Stimulated activated CD8-positive, alpha-beta memory T cell treated with anti-CD3 and anti-CD28 coated beads, Interleukin-15, amount 100 ng/mL, for 4 hours (primary cell): ENCODE measurements at places on chromosomes 11 and 22.
A peak's percentile ranks its signal among the peaks of the same experiment; 100 is the strongest.

GRCh38 chr22:27991586-27992293 lies 72.7 kb upstream of the PITPNB start:
- DNase-seq = no peak

DNA sequence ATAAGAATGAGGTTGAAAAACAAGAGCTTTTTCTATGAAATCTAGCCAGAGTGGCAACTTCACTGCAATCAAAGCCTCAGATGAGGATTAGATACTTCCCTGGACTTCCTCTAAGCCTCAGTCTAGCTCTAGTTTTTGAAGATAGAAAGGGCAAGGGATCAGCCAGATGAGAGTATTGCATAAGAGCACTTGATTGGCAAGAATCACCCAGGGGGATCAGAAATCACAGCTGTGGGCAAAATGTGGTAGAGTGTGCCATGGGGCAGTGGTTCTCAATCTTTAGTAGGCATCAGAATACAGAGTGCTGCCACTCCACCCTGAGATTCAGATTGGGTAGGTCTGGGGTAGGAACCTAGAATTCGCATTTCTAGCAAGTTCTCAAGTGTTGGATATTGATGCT lies 82.4 kb downstream of the EXT2 start:
- DNase-seq = no peak

GRCh38 chr11:73197348-73197747 lies 20.7 kb upstream of the P2RY2 start:
- DNase-seq = no peak

DNA sequence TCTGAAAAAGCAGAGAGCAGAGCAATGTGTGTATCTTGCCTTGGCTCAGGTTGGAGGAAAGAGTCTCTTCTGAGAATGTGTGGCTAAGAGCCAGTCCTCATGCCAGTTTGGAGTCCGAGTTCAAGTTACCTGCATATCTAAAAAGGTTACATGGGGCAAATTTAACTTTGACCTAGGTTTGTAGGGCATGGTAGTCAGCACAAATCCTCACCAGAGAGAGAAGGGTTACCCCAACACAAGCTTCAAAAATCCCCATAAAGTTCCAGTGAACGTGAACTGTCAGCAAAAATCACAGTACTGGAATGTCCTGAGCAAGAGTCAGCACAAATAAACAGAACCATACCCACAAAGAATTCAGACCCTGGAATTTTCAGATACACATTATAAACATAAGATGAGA lies 13.8 kb downstream of the SDHD start:
- DNase-seq = no peak

- no peak for DNase-seq
Observed at GRCh38 chr11:10651656-10652361, 41.7 kb downstream of the IRAG1 start.

- no peak for DNase-seq
Observed at GRCh38 chr11:42054351-42054900, 595.0 kb upstream of the LRRC4C start.

GRCh38 chr11:124479561-124479960 lies 34.1 kb upstream of the OR8B8 start:
- no peak for DNase-seq

DNA sequence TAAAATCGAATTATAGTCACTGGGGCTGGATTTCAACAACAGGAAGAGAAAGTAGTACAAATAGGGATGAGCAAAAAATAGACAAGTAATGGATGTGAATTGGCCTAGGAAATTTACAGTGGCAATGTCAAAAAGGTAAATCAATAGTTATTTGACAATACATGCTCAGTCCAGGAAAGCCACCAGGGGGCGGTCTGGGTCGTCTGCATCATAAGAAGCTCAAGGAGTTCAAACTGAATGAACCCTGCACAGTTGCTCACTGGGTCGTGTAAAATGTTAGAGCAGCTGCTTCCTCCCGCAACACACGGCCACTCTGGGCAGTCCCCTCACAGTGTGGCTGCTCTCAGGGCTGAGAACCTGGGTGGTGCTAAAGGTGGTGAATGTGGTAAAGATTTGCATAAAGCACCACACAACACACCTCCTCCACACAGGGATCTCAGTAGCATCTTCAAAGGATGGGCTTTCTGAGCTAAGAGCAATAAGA lies 85.9 kb downstream of the ZNF280B start:
- peak; percentile 14 for DNase-seq

DNA sequence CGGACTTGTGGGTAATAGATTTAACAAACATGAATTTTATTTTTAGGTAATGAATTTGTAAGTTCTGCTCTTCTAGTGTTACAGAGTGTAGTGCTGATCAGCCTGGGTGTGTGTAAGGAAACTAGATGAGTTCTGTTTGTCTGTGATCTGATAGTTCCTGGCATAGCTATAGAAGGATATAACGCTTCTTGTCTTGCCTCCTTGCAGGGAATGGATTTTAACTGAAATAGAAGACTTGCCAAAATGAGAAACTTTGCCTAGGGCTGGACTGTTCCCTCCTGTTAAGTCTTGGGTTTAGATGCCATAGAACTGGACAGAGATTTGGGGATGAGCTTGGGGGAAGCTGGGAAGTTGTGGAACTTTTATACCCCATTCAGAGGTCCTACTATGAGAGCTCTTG lies 11.6 kb downstream of the CCDC81 start:
- DNase-seq = no peak

DNA sequence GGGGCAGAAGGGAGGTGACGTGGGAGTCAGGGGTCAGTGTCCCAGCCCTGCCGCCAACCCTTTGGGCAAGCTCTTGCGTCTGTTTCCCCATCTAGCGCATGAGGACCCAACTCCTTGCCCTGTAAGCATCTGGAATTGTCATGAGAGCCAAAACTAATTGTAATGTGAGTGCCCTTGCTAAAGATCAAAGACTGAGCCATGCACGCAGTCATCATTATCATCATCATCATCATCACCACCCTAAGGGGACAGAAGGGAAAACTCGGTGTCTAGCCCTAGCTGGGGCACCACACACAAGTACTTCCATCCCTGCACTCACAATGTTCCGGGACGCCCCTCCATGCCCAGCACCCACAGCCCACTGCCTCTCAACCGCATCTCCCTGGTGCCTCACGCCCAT lies 2.5 kb downstream of the LIF start:
- no peak for DNase-seq

GRCh38 chr11:65918211-65919140 lies at the start of gene C11orf68:
TSS of gene C11orf68 (minus strand) at chr11:65919062. CDS start at chr11:65919031, 31 bp downstream.
- no peak for DNase-seq

DNA sequence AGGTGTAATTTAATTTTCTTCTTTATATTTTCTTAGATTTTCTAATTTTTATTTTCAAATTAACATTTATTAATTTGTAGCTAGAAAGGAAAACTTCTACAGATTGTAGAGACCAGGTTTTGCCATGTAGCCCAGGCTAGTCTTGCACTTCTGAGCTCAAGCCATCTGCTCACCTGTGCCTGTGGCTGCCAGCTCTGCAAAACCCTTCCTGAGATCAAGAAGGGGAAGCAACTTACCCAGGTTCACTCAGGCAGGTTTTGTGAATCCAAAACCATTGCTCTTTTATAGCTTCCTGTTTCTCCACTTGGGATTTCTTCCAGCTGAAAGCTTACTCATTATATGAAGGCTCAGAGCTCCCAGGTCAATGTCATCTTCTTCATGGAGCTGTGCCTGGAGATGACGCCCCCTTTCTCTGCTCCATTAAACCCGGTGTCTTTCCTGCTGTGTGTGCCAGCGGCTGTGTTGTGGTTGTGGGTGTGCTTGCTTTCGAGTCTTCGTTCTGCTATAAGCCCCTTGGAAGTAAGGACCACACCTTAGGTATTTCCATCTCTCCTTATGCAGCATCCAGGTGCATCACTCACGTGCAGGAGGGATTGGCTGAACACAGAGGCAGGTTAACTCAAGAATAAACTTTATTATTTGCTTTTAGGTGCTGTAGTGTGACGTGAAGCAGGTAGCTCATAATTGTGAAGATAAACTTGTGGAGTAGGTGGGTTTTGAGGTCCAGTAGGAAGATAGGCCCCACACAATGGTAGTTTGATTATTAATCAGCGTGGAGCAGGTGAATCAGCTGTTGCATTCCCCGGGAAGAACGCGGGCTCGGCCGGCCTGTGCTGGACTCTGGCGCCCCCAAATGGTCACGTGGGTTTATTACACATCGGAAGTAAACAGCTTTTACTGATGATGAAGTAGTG lies 42.2 kb upstream of the INCENP start:
- DNase-seq = peak; percentile 45

DNA sequence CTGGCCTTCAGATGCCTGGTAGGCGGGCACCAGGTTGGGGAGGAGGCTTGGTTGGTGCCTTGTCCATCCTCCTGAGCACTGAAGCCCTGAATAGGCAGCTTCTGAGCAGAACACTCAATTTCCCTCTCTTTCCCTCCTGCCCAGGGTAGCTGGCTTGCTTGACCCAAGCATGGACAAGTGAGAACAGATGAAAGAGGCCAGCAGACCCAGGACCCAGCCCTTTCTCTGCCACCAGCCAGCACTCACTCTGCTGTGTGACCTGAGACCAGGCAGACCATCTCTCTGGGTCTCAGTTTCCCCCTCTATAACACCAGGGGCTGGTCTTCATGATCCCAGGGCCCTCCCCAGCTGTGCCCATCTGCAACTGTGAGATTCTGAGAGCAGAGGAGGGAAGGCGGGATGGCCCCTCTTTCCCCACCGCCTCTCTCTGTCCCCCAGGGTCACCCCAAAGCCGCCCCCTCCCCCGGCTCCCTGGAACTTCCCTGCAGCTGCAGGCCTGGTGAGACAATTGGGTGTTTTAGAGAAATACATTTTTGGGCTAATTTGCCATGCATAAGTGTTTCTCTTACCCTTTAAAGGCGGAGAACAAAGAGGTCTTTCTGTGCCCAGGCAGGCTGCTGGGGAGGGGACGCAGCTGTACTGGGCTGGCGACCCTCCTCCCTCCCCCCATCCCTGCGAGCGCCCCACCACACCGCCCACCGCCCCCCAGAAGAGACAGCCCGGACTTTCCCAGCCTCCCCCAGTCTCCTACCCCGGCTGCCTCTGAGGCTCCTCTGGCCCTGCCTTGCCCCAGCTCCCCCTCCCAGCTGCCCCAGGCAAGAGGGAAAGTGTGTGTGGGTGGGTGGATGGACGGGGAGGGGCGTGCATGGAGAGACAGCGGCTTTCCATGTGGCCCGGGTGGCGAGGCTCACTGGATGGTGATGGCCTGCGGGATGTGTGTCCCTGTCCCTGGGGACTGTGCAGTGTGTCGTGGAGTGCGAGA lies 30.8 kb upstream of the PICK1 start:
- DNase-seq = no peak

- DNase-seq = no peak
Observed at GRCh38 chr22:20532256-20532993, 25.0 kb downstream of the MED15 start.

- no peak for DNase-seq
Observed at GRCh38 chr11:6587360-6587953, 16.0 kb downstream of the RRP8 start.

- no peak for DNase-seq
Observed at GRCh38 chr11:84165139-84165538, 879.0 kb upstream of the CCDC90B start.

GRCh38 chr22:38972558-38972957 lies 9.6 kb upstream of the APOBEC3B start:
- no peak for DNase-seq

DNA sequence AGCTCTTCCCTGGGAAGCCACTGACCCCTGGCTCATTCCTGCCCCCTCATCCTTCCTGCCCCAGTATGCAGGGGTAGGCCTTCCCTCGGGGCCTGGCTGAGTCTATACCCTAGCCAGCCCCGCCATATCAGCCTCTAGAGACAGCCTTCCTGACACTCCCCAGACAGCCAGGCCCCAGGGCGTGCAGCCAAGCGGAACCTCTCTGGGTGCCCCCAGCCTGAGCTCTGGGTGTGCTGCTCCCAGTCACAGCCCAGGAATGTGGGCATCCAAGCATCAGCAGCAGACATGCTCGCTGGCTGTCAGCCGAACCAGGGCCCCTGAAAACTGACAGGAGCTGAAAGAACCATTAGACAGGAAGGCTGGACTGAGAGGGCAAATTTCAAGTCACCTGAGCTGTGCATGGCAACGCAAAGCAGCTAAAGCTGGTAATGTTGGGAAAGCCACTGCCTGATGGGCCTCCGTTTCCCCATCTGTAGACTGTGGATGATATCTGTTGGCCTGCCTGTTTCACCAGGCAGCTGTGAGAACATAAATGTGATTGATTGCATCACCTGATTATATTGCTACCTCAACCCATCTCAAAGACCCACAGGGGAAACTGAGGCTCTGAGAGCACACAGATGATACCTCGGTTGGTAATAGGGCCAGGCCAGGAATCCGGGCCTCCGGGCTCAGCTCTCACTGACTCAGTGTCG lies 93.2 kb downstream of the LRRC32 start:
- no peak for DNase-seq

DNA sequence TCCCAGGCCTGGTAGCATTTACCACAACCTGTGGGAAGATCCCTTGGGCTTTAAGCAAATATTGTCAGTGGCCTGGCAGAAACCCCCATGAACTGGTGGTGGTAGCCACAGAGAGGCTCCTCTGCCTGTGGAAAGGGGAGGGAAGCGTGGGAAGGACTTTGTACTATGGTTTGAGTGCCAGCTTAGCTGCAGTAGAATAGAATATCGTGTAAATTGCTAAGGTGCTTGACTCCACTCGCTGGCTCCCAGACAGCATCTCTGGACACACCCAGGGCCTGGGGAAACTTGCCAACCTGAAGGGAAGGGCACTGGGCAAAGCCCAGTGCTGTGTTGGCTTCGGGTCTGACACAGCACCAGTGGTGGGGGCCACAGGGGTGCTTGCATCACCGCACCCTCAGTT lies 52.6 kb downstream of the XRRA1 start:
- no peak for DNase-seq

DNA sequence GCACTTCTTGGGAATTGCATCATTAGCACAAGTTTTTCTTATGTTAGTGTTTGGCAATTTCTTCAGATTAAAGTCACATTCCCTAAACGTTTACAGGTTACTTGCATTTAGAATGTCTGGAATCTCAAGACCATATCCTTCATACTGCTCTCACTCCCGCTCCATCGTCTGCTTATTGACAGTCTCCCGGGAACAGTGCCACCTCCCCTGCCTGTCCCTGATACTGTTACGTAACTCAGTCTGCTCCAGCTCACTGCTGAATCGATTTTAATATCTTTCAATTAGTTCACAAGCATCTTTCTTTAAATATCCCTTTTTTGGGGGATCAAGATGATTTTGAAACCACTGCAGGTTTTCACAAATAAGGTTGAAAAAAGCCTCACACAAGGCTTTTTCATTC lies 48.2 kb downstream of the GLYATL2 start:
- DNase-seq = no peak

GRCh38 chr11:60204922-60205321 lies 22.0 kb upstream of the MS4A6A start:
- DNase-seq = no peak

GRCh38 chr11:131749101-131749500 lies 378.7 kb downstream of the NTM start:
- DNase-seq = no peak

DNA sequence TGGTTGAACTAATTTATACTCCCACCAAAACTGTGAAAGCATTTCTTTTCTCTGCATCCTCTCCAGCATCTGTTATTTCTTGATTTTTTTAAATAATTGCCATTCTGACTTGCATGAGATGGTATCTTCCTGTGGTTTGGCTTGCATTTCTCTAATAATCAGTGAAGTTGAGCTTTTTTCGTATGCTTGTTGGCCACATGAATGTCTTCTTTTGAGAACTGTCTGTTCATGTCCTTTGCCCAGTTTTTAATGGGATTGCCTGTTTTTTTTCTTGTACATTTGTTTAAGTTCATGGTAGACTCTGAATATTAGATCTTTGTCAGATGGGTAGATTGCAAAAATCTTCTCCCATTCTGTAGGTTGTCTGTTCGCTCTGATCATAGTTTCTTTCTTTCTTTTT lies 46.1 kb downstream of the MS4A13 start:
- no peak for DNase-seq
